Hematopoietic multipotent progenitor cell treated with erythropoietin and hydrocortisone succinate and interleukin-3 and kit ligand, for 15 days (in vitro differentiated cells): ENCODE measurements at places on chromosomes 3 and 15.

DNA sequence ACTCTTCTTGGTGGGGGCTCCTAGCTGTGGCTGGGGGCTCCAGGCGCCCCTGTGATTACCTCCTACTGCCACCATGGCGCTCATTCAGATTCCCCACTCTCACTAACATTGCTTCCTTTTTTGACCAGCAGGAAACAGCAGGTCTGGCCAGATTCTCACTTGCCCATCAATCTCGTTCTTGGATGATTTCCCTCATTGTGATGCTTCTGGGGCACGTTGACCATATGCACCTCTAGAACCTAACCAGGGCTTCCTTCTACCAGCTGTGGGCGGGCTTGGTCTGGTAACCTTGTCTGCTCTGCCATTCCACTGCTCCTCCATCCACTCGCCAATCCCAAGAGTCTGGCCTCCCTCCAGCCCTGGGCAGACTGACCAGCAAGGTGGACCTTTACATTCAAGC is 35.9 kb upstream of the PTPN23 start:
- no peak for DNase-seq

DNA sequence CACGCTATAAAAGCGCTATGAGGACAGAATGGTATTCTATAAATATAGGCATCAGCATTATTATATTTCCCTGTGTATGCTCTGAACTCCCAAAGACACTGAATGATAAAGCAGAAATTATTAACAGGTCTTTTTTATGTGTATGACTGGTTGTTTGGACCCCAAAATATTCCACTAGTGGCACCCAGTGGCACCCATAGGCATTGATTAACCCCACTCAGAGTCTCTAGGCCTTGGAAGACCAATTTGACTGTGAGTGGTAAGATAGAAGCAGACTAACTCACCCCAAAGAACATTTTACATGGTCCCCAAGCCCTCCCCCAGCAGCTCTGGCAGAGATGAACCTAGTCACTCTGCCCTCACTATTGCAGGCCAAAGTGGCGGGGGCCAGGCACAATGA is 45.4 kb upstream of the UBE2E1 start:
- DNase-seq: no peak

DNA sequence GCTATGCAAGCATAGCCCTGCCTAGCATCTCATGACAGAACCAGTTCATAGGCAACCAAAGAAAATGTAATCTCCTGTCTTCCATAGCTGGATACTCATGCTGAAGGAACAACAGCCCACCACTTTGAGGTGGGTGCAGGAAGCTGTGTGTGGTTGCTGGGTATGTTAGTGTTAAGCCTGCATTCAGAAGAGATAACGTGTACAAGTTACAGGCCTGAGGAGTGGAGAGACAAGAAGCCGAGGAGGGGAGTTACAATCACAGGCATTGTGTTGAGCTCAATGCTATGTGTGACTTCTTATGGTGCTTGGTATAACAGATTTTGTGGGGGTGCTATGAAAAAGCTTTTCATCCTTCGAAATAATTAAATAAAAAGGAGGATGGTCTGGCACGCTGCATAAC is 42.8 kb upstream of the SECISBP2L start:
- DNase-seq: no peak

DNA sequence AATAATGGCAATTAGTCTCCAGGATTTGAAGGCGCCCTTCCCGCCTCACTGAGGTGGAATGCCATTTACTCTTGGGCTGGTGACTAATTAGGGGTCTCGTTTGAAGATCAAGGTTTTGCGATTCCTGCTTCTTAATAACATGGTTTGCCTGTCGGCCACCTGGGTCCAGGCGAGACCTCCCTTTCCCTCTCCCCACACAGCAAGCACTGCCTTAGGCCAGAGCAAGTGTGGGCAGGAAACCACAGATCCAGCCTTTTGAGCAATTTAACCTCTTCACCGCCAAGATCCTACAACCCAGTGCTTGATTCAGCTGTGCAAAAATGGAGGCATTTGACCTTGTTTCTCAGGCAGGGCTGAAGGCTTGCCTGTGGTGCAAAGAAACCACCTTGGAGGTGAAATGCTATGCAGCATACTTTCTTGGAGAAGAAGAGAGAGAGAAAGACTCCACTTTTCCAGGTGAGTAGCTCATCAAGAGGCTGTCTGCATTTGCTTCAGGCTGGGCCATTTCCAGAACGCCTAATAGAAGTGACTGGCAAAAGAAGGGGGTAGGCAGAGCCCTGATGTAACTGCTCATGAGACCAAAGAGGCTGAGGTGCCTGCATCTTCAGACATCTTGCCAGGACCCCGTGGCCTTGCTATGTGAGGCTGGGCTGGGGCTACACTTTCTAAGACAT is 34.1 kb upstream of the WNT5A start:
- no peak for DNase-seq

GRCh38 chr3:5750091-5750490 is 562.6 kb downstream of the EDEM1 start:
- DNase-seq: no peak

DNA sequence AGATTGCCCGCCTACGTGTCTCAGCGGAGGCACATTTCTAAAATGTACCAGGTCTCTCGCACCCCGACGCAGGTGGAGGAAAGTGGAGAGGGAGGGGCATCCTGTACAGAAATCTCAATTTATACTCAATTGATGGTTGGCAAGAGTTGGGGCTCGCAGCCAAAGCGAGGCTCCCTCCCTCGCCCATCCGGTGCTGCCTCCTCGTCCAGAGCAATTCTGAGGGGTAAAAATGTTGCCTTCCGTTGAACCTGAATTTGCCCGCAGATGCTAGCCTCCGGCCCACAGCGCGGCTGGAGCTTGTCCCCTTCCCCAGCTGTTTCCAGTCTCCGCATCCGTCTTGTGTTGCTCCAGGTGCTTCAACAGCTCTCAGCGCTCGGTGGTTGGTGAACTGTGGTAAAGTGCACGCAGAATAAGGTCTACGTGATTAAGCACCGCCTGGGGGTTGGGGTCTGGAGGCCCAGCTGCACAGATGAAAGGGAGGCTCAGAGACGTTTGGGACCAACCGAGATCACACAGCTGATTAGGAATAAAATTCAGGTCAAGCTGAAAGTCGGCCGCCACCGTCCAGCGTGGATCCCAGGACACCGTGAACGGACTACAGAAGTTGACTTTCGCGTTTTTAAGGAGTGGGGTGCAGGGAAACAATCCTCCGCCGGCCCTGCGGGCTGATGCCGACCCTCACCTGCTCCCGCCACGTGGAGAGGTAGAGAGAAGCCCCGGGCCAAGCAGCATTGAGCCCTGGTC is 846 bp upstream of the POLG start:
- DNase-seq: no peak

GRCh38 chr3:102936511-102937045 is 501.8 kb downstream of the ZPLD1 start:
- DNase-seq: no peak

DNA sequence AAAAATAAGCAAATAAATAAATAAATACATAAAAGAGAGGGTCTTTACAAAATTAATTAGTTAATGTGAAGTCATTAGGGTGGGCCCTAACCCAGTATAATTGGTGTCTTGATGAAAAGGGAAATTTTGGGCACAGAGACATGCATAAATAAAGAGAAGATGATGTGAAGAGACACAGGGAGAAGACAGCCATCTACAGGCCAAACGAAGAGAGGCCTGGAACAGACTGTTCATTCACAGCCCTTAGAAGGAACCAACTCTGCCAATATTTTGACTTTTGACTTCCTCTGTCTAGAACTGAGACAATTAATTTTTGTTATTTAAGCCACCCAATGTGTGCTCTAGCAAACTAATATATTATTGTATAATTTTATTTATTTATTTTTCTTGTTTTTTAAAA is 29.6 kb upstream of the SELENOK start:
- peak; percentile 26 for DNase-seq

DNA sequence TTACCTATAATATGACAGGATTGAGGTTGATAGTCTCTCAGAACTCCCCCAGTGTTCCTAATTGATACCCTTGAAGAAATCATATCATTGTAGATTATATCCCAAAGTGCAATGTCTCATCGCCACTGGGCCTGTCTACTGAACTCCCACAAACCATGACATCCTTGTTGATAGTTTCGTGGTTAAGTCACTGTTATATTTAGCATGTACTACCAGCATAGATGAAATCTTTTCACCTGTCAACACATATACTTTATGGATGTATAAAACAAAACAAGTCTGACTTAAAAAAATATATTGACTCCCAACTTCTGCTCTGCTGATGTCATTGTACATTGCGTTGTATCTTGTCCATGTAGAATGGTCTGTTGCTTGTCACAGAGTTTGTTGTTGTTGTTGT is 128.1 kb downstream of the IQCH start:
- DNase-seq: no peak

DNA sequence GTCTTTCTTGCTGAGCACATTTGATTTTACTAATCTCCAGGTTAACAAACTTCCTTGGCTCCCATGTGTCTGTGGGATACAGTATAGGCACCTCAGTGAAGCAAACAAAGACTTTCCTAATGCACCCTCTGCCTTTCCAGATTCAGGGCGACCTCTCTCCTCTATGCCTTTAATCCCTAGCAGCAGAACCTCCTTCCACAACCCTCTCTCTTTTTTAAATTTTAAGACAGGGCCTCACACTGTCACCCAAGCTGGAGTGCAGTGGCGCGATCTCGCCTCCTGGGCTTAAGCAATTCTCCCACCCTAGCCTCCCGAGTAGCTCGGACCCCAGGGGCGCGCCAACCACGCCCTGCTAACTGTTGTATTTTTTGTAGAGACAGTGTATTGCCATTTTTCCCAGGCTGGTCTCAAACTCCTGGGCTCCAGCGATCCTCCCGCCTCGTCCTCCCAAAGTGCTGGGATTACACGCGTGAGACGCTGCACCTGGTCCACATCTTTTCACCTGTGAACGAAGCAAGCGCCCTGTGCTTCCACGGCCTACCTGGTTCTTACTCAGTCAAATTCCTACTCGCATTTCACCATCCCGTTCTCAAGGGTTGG is 1.7 kb upstream of the HACD3 start:
- DNase-seq: no peak
